RWPE2 (cell line): ENCODE measurements at places on chromosomes 6 and 20.

DNA sequence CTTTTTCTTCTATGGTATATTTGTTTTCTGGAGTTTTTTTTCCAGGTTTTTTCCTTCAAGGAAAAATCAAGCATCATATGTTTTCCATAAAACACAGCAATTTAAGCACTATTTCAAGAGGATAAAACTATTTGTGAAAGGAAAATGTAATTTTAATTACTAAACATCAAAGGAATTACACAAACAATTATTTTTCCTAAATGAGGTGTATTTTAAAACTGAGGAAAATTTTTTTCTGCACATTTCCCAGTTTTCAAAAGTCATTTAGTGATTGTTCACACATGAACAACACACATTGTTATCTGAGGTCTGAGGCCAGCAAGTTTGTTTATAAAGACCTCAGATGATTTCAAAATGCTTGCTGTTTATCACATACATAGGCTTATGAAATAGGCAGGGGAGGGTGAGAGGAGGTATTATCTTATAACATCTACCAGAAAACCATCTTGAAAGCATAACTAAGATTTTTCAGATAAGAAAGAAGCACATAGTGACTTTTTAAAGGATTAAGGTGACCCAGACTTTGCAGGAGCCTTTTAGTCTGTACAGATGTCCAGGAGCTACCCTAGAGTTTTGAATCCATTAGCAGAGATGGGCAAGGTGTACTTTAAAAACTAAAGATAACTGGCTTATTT lies 381.6 kb downstream of the GJA1 start:
- no peak for DNase-seq

GRCh38 chr6:154169193-154169847 lies 130.3 kb downstream of the OPRM1 start:
- no peak for DNase-seq

DNA sequence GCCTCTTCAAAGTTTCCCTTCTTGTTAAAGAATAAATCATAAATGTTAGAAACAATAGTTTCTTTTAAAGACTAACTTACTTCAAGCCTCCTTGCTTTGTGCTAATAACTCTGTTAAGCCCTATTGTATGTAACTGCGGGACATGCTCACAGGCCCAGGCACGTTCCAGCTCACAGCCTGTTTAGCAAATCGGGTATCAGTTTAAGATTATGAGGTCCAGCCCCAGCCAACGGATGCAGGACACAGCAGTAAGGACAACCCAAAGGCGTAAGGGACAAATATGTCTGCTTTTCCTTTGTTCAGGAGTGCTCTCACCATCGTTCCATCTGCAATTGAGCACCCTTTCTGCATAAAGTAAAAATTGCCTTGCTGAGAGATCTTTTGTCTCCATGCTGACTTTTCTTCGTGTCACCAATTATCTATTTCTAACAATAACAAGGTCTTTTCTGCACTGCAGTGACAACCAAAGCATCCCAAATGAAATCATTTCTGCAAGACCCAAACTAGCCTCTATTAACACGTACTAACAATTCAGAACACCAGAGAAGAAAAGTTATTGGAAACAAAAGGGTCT lies 1.4 kb downstream of the C6orf52 start:
- no peak for DNase-seq

GRCh38 chr20:24766826-24767622 lies 182.0 kb upstream of the CST7 start:
- no peak for DNase-seq

DNA sequence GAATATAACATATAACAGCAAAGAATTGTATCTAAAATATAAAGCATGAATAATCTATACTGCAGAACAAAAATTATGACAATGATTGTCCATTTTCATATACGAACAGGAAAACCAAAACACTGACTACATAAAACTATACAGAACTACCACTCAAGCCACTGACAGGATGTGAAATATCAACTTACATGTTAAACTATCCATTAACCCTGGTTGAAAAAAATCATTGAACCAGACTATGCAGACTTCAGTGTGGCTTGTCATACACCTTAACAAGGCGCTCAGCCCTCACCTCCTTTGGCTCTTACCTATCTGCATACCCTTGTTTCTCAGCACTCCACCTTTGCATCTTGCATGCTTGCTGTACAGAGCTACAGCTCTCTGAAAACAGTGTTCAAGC lies 34.9 kb downstream of the ASCC3 start:
- no peak for DNase-seq

- no peak for DNase-seq
Observed at GRCh38 chr20:24491041-24491756, 21.8 kb downstream of the SYNDIG1 start.

DNA sequence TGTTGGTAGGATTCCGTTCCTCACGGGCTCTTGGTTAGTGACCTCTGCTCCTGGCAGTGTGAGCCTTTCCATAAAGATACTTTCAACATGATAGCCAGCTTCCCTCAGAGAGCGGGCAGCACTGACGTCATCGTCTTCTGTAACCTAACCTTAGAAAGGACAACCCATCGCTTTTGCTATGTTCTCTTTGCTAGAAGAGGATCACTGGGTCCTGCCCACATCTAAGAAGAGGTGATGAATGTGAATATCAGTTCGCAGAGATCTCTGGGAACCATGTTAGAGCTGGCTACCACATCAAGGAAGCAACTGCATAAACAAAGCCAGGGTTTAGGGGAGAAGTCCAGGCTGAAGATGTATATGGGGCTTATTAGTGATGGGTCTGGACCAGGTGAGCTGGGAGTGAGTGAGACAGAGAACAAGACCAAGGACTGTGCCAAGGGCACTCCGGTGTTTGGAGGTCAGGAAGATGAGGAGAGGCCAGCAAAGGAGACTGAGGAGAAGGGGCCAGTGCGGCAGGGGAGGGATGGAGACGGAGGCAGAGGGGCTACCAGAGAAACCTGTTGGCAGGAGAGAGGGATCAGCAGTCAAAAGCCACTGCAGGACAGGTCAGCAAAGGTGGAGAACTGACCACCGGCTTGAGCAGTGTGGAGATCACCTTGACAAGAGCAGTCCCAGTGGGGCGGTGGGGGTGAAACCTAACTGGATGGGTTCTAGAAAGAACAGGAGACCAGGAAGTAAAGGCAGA lies 39.7 kb downstream of the PIM1 start:
- DNase-seq: no peak

DNA sequence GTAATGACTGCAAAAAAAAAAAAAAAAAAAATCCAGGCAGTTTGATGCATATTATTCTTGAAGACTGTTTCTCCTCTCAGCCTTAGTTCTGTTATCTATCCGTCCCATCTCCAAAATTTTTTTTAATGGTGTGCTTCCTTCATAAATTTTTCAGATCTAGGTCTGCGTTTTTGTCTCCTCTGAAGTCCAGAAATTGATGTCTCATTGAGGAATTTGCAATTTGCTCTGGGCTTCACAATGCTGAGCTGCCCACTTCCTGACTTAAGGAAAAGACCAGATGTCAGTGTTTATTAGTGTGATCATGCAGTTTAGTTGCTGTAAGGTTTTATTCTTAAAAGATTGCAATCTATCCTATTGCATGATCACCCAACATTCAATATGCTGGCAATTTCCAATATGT lies 297.6 kb downstream of the ZNF217 start:
- DNase-seq: no peak

DNA sequence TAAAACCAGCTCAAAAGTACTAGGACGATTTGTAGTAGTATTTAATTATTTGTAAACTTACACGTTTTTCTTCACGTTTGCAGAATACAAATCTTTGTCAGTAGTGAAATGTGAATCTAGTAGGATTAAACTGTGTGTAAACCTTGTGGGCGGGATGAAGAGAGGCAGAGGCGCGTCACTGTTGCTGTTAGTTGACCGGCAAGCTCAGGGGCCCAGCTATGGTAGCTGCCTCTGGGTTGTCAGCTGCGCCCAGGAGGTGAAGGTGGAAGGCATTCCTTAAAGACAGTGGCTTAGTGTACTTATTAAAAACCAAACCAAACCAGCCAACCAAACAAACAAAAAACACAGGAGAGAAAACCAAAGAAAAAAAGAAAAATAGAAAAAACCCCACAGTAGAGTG lies 69.6 kb downstream of the IGF2R start:
- DNase-seq: no peak

DNA sequence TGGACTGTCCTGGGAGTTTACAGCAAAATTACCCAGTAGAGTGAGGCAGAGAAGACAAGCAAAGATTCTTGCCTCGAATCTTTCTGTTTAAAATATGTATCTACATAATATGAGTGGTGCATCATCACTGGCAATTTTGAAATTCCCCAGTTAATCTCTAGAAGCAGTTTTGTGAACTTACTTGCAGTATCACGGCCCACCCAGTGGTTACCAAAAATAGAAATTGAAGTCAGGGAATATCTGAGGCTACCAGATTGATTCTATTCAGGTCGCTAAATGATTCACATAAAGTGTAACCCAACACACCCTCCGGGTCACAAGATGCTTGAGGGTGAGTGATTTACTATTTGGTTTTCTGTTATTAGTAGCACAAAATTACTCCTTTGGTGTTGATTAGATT lies 111.9 kb downstream of the PPP1R14C start:
- no peak for DNase-seq

- DNase-seq: no peak
Observed at GRCh38 chr6:134295953-134296553, 21.9 kb downstream of the SGK1 start.

- DNase-seq: no peak
Observed at GRCh38 chr6:15823838-15824414, 161.1 kb upstream of the DTNBP1 start.

DNA sequence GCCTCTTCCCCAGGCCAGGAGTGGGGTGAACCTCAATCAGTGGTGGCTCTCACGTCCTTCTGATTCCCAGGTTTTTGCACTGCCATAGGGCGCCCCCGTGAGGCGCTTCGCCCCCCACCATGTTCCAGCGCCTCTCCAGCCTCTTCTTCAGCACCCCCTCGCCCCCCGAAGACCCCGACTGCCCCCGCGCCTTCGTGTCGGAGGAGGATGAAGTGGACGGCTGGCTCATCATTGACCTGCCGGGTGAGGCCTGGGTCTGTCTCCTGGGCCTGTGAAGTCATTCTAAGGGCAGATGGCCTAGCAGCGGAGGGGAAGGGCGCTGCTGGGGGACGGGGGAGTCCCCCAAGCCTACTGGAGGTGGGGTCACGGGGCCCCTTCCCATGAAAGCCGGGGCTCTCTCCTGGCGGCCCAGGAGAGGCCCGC lies 4.5 kb downstream of the TP53INP2 start:
- DNase-seq: no peak

- DNase-seq: no peak
Observed at GRCh38 chr6:21228411-21228810, 365.1 kb upstream of the SOX4 start.

- DNase-seq: no peak
Observed at GRCh38 chr20:39010496-39010895, 48.4 kb downstream of the DHX35 start.

DNA sequence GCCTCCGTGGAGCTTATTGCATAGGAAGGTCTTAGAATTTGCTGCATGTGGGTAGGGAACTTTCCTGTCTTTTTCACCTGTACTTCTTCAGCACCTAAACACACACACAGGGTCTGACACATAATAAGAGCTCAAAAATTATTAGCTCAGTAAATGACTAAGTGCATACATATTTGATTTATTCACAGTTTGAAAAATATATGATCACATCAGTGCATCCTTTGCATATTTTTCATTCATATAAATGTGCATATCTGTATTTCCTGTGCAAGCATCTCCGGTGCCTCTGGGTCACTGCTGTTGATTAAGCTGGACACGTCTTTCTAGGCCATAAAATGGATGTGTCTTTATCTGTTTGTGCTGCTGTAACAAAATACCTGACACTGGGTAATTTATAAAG lies 234.7 kb downstream of the UST start:
- no peak for DNase-seq

GRCh38 chr6:130426066-130426721 lies 60.4 kb downstream of the TMEM200A start:
- no peak for DNase-seq

GRCh38 chr6:160457823-160458222 lies 109.6 kb downstream of the SLC22A3 start:
- DNase-seq: no peak

GRCh38 chr20:33874129-33874528 lies 63.0 kb downstream of the CHMP4B start:
- DNase-seq: no peak

- DNase-seq: no peak
Observed at GRCh38 chr6:47043286-47043685, 1.2 kb upstream of the ADGRF1 start.

- no peak for DNase-seq
Observed at GRCh38 chr6:22907085-22907484, 337.7 kb downstream of the HDGFL1 start.

DNA sequence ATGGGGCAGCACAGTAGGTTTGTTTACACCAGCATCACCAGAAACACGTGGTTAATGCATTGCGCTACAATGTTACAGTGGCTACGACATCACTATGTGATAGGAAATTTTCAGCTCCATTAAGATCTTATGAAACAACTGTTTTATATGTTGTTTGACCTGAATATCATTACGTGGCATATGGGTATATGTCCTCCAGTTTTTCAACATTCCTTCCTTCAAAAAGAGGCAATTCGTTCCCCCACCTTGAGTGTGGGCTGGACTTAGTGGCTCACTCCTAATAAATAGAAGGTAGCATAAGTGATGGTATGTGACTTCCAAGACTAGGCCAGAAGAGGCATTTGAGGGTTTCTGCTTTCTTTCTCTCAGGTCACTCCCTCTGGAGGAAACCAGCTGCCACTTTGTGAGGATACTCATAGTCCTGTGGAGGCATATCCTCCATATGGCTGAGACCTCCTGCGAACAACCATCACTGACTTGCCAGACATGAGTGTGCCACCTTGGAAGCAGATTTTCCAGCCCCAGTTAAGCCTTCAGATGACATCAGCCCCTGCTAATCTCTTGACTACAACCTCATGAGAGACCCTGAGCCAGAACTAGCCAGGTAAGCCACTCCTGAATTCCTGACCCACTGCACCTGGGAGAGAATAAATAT lies 2.3 kb upstream of the TRAM2 start:
- DNase-seq: no peak

- no peak for DNase-seq
Observed at GRCh38 chr6:144149558-144149893, 791 bp upstream of the STX11 start.

DNA sequence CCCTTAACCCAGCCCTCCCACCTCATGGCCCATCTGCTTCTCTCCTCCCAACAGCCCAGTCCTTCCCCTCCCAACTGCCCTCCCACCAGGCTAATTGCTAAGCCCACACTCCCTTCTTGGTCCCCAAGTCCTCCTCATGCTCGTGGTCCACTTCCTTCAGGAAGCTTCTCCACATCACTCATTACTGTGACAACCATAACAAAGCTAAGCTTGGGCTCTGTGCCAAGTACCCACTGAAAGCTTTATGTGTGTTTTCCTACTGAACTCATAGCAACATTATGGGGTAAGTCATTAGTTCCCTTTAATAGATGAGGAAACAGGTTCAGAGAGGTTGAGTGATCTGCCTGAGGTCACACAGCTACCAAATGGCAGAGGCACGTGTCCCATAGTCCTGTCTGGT lies 16.2 kb downstream of the FRS3 start:
- DNase-seq: no peak
